NCI-H1105 treated with DMSO at 0.1 percent for 48 hours (cell line): ENCODE measurements at places on chromosomes 6 and 20.

DNA sequence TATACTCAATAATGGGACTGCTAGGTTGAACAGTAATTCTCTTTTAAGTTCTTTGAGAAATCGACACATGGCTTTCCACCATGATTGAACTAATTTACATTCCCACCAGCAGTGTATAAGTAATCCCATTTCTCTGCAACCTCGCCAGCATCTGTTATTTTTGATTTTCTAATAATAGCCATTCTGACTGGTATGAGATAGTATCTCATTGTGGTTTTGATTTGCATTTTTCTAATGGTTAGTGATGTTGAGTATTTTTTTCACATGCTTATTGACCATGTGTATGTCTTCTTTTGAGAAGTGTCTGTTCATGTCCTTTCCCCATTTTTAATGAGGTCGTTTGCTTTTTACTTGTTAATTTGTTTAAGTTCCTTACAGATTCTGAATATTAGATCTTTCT is 66.5 kb downstream of the STK4 start:
- DNase-seq, result no peak

DNA sequence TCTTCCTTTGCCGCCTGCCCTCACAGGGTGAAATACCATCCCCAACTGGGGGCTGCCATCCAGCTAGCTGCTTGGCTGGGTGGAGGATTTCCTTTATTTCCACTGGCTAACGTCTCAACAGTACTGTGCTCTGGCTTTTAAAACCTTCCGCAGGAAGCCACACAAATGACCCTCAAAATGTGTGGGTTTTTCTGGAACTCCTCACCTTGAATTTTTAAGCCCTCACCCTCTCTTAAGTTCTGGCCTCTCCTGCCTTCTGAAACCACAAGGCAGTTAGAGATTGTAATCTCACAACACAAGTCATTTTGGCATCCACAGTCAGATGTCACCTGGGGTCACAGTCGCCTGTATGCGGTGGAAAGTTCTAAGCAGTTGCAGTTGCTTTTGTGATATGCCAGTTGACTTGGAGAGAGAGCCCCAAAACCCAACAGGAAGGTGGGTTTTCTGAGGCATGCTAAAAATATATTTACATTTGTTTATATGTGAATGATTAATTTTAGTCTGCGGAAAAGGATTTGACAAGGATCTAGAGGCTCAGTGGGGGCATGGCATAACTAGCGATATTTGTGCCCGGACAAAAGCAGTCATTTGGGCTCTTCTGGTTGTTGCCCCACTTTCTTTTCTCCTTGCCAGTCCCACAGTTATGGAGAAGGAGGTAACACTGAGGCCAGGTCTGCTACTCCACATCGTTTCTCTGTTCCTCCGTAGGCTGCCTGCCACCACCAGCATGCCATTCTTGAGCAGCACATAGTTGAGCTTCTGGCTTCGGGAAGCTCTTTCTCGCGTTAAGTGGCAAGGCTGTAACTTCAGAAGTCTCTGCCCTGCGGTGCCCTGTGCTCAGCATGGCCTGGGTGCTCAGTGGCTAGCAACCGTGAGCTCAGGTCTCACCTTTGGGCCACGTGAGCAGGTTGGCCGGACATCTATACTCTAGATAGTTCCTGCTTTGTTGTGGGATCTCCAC is 335.3 kb downstream of the CD83 start:
- no peak for DNase-seq

GRCh38 chr20:18663932-18664331 is 76.1 kb downstream of the DTD1 start:
- no peak for DNase-seq

DNA sequence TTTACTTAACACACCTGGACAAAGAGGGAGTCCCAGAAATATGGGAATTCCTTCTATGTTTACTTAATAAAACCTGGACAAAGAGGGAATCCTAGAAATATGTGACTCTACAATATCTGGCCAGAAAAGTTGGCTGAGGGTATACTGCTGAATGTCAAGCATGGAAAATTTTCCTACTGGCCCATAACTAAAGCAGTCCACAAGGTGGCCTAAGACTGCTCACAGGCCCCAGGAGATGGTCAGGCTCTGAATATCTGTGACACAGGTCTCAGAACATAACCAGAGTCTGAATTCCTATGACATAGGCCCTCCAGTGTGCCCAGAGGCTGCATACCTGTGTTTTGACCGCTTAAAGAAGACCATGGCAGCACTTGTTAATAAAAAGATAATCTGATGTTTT is 578.2 kb upstream of the NRSN1 start:
- DNase-seq, result no peak

- no peak for DNase-seq
These were observed at the start of gene KCNQ5 for GRCh38 chr6:72621291-72622093. Gene KCNQ5, plus strand, starts transcription at chr6:72622064.

DNA sequence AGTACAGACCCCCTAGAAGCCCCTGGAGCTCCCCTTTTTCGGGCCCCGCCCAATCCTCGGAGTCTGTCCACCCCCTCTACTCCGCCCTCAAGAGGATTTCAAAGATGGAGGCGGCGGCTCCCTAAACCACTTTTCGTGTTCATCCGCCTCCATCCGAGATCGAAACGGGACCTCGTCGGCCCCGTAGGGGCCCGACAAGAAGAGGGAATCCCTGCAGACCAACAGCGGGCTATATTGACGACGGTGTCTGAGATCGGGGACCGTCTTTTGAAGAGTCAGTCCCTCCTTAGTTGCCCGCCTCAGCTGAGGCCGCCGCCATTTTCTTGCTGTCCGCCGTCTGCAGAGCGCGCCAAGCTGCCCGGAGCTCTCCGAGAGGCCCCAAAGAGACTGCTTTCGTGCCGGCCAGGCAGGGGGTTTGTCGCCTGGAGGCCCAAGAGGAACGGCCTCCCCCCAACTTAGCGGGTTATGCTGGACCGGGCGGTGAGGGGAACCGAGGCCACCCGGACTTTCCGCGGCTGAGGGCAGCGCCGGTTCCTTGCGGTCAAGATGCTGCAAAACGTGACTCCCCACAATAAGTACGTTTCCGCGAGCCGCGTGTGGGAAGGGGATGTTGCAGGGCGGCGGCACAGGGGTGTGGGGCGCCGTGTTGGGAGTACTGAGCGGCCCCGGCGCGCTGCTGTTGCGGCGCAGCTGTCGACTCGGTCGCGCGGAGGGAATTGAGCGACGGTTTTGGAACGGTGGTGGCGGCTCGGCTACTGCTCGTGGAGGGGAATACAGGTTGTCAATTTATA is 4.2 kb downstream of the BRD2 start:
- peak; percentile 77 for DNase-seq

DNA sequence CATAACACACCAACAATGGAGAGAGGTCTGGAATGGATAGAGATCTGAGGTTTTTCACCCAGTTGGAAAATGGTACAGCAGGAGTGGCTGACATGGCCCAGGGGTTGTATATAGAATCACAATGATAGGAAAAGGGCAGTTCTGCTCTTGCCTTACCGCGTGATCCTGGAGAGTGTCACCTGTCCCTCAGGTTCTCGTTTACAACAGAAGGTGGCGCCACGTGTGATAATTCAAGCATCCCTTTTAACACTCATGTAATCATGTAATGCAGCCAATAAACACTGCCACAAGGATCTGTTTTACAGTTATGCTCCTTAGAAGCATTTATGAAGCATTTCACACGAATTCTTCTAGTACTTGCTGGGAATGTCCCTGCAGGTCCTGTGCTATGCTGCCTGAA is 12.9 kb upstream of the WFDC2 start:
- peak; percentile 57 for DNase-seq

- DNase-seq, result no peak
These were observed 4.5 kb downstream of the SOX12 start for GRCh38 chr20:329851-330232.

- DNase-seq, result no peak
These were observed 44.6 kb upstream of the COL10A1 start for GRCh38 chr6:116170358-116171057.

DNA sequence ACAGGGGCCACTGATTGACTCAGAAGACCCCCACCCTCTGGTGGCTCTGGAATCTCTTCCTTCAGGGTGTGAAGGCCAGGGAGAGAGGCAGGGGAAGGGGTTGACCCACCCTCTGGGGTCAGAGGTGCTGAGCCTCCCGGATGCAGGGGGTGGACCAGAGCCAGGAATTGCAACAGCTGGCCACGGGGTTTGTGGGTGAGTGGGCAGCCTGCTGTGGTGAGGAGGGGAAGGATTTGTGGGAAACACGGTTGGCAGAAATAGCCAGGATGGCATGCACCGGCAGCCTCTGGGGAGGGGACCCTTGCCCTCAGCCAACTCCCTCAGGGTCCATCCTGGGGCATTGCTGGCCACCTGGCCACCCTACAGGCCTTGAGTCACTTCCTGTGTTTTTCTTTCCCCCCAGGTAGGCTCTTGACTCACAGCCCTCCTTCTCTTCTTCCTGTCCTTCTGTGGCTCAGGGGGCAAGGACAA is 92.8 kb downstream of the MRPL14 start:
- no peak for DNase-seq

DNA sequence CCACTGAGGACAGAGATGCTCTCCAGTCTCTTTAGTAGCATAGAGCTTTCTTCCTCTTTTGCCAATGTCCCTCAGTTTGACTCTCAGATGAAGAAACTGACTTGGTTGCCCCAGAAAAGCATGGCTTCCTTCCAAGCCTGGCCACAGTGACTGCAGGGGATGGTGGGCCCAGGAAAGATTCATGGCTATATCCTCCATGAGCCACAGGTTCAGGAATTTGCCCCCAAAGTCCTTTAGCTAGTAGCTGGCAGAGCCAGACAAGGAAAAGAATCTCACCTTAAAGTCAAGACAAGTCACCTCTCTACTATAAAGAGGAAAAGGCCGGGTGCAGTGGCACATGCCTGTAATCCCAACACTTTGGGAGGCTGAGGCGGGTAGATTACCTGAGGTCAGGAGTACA is 43.4 kb downstream of the TRAM2 start:
- no peak for DNase-seq

DNA sequence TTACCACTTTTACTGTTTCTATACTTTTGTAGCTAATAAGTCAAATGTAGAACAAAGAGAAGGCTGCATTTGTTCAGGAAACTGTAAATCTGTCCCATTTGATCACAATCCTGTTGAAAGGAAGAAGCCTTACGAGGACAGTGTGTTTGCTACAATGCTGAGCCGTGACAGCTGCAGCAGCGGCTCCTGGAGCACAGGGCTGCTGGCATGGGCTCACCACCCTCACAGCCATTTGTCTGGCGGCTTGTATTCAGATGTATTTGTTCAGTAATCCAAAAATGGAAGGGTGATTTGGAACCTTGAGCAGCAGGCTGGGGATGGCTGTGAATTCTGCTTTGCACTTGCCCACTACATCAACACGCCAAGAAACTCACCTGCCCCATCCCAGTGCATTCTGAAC is 5.7 kb downstream of the TUBB2A start:
- DNase-seq, result peak; percentile 45

GRCh38 chr6:11618533-11618932 is 81.0 kb downstream of the TMEM170B start:
- no peak for DNase-seq

DNA sequence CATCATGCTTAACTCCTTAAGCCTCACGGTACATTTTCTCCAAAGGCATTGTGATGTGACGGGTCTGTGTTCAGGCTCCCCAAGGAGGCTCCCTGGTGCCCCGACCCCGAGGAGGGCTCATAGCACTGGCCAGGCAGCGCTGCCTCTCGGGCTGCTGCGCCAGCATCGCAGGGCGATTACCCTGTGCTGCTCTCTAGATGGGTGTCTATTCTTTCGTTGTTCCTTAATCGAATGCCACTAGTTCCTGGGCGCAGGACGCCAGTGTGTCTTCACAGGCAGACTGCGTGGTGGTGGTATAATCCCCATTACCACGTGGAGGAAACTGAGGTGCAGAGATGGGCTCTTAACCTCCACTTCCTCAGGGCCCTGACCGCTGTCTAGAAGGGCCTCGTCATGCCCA is 267.4 kb downstream of the CDH4 start:
- DNase-seq, result no peak

- DNase-seq, result no peak
These were observed 64.4 kb upstream of the COL21A1 start for GRCh38 chr6:56311533-56312448.

GRCh38 chr6:24990236-24990845 is 54.6 kb upstream of the RIPOR2 start:
- no peak for DNase-seq

- DNase-seq, result no peak
These were observed 256.6 kb downstream of the EYS start for GRCh38 chr6:65450451-65450850.

- DNase-seq, result no peak
These were observed 87.5 kb downstream of the ZFP64 start for GRCh38 chr20:52103913-52104545.

- no peak for DNase-seq
These were observed 286.4 kb upstream of the IRAK1BP1 start for GRCh38 chr6:78580923-78581322.

- DNase-seq, result peak; percentile 3
These were observed 82.4 kb downstream of the ZNF292 start for GRCh38 chr6:87237804-87238203.

GRCh38 chr6:42243046-42243445 is 25.4 kb upstream of the MRPS10 start:
- no peak for DNase-seq

- DNase-seq, result no peak
These were observed 3.9 kb downstream of the RAB22A start for GRCh38 chr20:58313396-58313795.

DNA sequence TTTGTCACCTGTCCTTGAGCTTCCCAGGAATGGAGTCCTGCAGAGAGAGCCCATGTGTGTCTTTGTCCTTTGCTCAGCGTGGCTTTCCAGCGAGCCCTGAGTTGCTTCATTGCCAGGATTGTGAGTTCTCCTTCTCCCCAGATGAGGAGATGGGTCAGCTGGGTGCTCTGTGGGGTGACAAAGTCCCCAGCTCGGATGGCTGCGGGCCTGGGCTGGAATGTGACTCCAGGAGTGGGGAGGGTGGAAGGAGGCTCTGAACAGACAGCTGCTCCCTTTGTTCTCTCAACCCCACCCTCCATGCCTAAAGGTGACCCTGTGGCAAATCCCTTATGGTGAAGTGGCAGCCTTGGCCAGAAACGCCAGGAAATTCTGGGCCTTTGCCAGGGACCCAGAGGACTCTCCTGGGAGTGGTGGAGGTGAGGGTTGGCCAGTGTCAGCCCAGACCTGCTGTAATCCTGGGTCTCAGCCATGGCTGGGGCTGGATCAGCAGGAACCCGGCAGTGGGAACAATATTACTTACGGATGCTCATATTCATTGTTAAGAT is 44.4 kb upstream of the CST5 start:
- DNase-seq, result no peak

- no peak for DNase-seq
These were observed 116.7 kb upstream of the SSTR4 start for GRCh38 chr20:22918286-22918983.

DNA sequence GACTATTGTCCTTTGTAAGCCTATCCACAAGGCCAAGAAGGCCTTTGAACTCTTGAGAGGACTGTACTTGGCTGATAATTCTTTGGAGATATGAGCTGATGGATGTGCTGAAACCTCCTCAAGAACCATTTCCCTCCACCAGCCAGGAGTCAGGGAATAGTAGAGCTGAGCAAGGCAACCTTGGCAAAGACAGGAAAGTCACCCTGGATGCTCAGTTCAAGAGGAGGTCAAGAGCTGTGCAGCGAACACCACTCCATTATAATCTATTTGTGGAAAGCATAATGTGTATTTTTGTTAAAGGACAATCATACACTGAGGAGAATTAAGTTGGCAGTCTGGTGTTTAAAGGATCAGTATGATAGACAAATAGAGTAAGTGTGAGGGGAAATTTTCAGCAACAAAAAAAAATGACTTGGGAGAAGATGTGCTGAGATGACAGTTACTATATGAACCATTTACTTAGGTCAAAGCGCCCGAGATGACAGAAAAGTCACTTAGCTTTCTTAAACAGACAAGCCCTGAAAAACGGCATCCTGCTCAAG is 177.2 kb upstream of the COL21A1 start:
- no peak for DNase-seq

GRCh38 chr6:119713903-119714302 is 364.3 kb upstream of the MAN1A1 start:
- peak; percentile 8 for DNase-seq
